ENCODE measurements at places on chromosomes 2 and 18. TPM values are rescaled to one million over a fixed set of nuclear protein-coding genes. Genes with fewer than 3 reads are reported as not detected.

PRKAG3 gene
- 22.0 TPM for total RNA-seq

ANXA4 gene
- 29.0 TPM for total RNA-seq

MAP3K19 gene
- not detected for total RNA-seq

CFAP65 gene
- not detected for total RNA-seq

MYL12A gene
- 1,616 TPM for total RNA-seq

METTL5 gene
- total RNA-seq: 75.4 TPM

AMER3 gene
- total RNA-seq: not detected

TMEM37 gene
- total RNA-seq: 0.96 TPM

SH3BP4 gene
- total RNA-seq: 14.9 TPM

EMX1 gene
- total RNA-seq: not detected

MFF gene
- 80.3 TPM for total RNA-seq

MSH2 gene
- 8.8 TPM for total RNA-seq

AQP4 gene
- 12.7 TPM for total RNA-seq

MAPK4 gene
- total RNA-seq: 0.74 TPM

ZNF396 gene
- total RNA-seq: 0.69 TPM

QPCT gene
- 7.8 TPM for total RNA-seq

C2orf15 gene
- not detected for total RNA-seq

GRCh38 chr2:218821605-218822211 lies 9.9 kb downstream of the PRKAG3 start:
- DNase-seq: no peak

- no peak for DNase-seq
Observed at GRCh38 chr2:240179186-240179815, 38.8 kb upstream of the OTOS start.

GRCh38 chr2:121513597-121514333 lies 16.9 kb upstream of the RNU4ATAC start:
- DNase-seq: no peak

DNA sequence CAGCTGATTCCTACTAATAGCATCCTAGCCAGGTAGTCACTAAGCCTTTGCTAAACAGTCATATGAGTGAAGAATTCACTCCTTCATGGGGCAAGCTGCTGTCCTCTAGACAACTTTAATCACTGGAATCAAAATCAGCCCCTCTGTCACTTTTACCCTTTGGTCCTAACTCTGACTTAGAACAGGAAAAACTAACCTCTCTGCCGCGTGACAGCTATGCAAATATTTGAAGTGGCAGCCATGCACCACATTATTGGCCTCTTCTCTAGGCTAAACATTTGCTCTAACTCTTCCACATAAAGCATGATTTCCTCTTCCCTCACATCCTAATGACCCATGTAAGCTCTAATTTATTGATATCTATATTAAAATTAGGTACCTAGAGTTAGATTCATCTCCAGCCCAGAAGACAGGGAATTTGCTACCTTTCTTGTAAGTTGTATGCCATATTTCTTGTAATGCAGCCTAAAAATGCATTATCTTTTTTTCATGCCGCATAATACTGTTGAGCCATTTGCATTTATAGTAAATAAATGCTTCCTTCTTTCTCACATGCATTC lies 12.8 kb upstream of the ONECUT2 start:
- no peak for DNase-seq

- no peak for DNase-seq
Observed at GRCh38 chr2:177123048-177123447, 89.5 kb upstream of the HNRNPA3 start.

DNA sequence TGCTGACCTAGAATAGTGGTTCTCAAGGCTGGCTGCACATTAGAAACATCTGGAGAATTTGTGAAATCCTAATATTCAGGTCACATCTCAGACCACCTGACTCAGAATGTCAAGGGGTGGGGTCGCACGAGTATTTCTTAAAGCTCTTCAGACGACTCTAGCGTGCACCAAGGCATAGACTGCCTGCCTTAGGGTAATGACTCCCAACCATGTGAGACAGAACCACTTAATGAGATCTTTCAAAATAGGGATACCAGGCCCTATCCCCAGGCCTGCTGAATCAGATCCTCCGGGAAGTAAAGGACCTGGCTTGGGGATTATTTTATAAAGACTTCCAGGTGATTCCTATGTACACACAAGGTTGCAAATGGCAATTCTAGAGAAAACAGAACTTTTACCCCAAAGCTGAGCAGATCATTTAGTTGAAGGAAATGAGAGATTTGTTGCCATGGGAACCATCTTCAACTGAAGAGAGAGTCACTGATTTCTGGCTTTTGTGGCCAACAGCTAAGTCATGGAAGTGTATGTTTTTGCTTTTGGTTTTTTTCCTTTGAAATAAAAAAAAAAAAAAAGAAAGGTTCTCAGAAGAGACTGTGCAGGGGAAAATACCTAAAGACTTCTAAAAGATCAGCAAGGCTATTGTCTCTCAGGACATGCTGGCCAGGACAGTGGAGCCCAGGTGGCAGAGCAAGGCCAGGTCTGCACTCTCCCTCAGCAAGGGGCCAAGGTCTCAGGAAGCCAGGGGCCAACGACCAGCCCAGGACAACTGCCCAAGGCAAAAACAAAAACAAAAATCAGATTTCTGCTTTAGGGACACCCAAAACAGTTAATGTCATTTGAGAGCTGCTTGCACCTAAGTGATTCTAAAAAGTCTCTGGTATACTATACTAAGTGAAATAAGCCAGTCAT lies 15.3 kb upstream of the LOXHD1 start:
- DNase-seq: no peak

DNA sequence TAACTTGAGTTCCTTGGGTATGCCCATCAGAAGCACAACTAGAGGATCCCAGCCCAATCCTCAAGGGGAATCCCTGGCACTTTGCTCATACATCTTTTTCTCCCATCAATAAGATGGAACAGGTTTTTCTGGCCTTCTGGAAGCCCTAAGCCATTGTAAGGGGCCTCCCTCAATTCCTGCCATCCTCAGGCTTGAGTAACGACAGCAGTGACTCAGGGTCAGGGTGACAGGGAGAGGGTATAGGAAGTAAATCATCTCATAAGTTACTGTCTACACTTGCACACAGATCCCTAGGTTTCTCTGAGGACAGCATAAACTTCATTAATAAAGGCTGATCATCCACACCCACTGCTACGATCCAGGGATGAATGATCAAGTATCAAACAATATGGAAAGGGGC lies 35.0 kb downstream of the AMER3 start:
- DNase-seq: no peak

- no peak for DNase-seq
Observed at GRCh38 chr2:7792031-7792651, 874.9 kb downstream of the RNF144A start.

- DNase-seq: no peak
Observed at GRCh38 chr2:131557558-131558321, 30.1 kb downstream of the CCDC74A start.

GRCh38 chr18:61820882-61821281 lies 71.9 kb downstream of the RNF152 start:
- no peak for DNase-seq

- no peak for DNase-seq
Observed at GRCh38 chr2:68387408-68388350, 22.6 kb downstream of the PLEK start.

- DNase-seq: no peak
Observed at GRCh38 chr2:136136931-136137330, 19.0 kb upstream of the CXCR4 start.

GRCh38 chr2:101842471-101842870 lies 145.0 kb downstream of the MAP4K4 start:
- no peak for DNase-seq

DNA sequence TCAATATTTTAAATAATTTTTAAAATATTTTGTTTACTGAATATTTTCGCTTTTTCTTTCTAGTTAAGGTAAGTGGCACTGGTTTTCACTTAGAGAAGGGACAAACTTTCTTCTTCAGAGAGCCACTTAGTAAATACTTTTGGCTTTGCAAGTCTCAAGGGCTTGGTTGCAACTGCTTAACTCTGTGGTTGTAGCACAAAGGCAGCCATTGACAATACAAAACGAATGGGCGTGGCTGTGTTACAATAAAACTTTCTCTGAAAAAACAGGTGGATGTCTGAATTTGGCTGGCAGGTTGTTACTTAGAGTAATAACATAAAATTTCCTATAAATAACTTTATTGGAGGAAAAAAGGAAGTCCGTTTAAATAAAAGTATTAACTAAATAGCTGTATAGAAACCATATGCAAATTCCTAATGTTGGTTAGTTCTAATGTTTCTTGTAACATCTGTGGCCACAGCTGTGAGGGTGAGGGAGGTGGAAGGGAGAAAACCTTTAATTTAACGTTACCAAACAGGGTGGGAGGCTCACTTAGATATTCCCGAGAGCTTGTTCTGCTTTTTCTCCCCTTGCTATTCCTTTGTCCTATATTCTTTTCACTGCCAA lies 62.4 kb upstream of the TNP1 start:
- no peak for DNase-seq

GRCh38 chr2:226131299-226131784 lies 668.3 kb downstream of the IRS1 start:
- DNase-seq: peak; percentile 15

GRCh38 chr2:47521666-47522285 lies 118.8 kb downstream of the MSH2 start:
- no peak for DNase-seq

DNA sequence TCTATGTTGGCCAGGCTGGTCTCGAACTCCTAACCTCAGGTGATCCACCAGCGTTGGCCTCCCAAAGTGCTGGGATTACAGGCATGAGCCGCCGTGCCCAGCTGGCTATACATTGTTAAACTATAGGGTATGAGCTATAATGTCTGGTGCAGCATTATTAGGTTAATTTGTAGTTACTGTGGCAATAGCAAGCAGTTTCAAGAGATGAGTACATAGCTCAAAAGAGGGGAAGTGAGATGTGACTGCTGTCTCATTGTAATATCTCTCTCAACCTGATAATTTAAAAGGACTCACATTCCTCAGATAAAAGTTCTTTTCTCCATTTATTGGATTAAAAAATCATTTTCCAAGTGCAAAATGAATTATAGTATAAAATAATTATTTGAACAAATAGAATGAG lies 116.4 kb downstream of the INO80D start:
- DNase-seq: no peak

DNA sequence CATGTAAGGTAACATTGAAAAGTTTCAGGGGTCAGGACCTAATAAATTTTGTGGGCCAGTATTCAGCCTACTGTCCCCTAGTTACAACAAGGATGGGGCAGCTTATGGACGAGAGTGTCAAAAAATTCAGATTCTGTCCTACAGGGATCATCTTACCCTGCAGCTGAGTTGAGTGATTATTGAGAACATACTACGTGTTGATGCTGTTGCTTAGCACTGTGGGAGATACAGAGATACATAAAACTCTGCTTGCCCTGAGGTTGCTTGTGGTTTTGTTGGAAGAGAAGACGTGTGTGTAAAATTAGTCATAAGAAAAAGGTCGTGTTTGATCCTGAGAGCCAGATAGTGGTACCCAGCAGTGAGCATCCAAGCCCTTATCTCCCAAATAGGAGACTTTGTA lies 253.2 kb downstream of the NEDD4L start:
- no peak for DNase-seq

DNA sequence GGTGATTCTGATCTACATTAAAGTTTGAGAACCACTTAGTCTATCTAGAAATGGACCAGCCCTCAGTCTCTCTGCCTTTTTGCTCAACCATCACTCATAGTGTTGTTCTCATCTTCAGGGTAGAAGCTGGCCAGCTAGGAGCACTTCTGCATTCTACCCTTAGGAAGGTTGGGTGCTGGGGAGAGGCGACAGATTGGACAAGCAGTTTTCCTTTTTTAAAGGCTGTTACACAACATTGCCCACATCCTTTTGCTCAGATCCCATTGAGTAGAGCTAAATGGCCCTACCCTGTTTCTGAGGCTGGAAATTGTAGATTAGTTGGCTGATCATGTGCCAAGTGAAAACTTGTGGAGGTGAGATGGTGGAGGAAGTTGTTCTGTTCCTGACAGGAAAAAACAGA lies 35.6 kb downstream of the OSBPL6 start:
- no peak for DNase-seq

GRCh38 chr18:76307293-76307690 lies 187.8 kb downstream of the ZNF516 start:
- DNase-seq: no peak

DNA sequence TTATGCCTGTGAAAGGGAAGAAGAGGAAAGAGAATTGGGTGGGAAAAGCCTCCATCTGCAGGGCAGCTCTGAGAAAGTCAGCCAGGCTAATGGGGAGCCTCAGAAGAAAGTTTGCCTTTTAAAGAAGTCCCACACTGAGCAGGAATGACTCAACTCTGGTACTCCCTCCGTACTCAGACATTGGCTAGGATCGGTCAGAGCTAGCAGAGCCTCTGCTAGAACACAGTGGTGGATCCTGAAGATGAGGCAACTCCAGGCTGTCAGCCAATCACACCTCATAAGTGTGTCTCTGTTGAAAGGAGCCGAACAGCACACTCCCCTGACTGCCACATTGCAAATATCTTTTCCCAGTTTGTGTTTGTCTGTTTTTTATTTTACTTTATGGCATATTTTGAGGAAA lies 96.9 kb downstream of the HNRNPLL start:
- peak; percentile 89 for DNase-seq

DNA sequence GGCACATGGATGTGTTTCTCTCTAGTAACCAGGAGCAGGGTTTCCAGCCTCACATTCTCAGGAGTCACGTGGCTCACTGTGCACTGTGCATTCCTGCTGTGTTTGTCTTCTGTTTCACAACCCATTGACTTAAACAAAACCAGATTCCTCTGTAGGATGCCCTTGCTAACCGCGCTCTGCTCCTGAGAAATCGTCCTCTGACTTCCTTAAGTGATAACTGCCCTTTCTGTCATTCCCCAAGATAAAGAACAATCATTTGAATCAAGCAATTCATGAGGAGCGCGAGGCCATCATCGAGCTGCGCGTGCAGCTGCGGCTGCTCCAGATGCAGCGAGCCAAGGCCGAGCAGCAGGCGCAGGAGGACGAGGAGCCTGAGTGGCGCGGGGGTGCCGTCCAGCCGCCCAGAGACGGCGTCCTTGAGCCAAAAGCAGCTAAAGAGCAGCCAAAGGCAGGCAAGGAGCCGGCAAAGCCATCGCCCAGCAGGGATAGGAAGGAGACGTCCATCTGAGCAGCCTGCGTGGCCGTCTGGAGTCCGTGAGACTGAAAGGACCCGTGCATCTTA lies 60.2 kb downstream of the RALBP1 start:
- DNase-seq: peak; percentile 24

- no peak for DNase-seq
Observed at GRCh38 chr2:165462443-165462842, 7.1 kb upstream of the CSRNP3 start.
